ENCODE measurements at places on chromosomes 16 and 17.
A peak's percentile ranks its signal among the peaks of the same experiment; 100 is the strongest.

DNA sequence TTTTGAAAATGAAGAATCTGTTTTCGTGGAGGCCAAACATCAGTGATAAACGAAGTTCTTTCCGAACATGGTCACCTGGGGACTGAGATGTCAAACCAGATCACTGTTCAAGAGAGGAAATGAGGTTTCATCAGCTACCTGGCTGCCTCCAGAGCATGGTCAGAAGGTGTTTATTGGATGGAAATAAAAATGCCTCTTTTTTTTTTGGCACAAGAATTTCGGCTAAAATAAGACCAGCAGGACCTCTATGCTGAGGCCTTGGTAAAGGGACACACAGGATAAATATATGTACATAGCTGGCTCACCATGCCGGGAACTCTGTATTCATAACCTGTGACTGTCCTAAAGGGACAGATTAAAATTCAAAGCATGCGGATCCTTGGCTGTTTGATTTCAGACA, 135.3 kb downstream of the UTP18 start:
- no peak for DNase-seq

GRCh38 chr17:41737680-41738023, 3.2 kb upstream of the HAP1 start:
- no peak for DNase-seq

DNA sequence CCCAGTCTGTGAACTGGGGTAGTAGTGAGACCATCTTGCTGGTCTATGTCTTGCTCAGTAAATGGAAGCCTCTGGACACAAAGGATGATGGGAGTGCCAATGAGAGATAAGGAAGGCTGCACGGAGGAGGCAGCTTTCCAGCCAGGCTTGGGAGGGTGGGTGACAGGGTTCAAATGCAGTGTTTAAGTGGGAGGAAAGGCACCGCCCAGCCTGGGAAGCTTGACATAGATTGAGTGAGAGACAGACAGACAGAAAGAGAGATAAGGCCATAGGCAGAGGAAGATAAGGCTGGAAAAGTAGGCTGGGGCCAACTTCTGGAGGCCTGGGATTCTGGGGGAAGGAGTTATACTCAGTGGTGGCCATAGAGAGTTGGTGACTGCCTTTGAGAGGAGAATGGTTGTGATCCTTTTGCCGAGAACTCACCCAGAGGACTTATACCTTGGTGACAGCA, 7.2 kb upstream of the COL1A1 start:
- no peak for DNase-seq

GRCh38 chr17:60139438-60140285, 10.1 kb upstream of the CA4 start:
- peak; percentile 57 for DNase-seq

- no peak for DNase-seq
Measured at GRCh38 chr17:27525836-27526603, 69.8 kb downstream of the KSR1 start.

DNA sequence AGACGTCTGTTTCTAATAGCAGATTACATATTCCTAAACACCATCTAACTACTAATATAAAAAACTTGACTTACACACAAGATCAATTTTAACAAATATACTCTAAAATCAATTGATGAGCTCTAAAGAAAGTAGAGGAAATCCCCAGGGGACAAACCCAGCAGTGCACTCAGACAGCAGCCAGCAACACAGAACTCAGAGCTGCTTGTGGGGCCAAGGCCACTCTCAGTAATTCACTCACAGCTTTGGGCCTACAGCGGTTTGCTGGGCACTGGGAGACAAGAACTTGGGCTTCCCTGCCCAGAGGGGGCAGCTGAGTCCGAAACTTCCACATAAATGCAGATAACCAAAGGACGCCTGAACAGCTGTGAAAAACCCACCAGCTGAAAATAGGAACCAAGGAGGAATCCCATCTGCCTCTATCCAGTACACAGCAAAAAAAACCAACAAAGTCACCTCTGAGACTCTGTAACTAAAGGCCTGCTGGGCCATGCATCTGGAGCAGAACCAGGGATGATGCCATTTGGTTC, 21.4 kb downstream of the NPLOC4 start:
- no peak for DNase-seq

- DNase-seq, result no peak
Measured at GRCh38 chr16:89295915-89296314, 78.4 kb downstream of the ZNF778 start.

DNA sequence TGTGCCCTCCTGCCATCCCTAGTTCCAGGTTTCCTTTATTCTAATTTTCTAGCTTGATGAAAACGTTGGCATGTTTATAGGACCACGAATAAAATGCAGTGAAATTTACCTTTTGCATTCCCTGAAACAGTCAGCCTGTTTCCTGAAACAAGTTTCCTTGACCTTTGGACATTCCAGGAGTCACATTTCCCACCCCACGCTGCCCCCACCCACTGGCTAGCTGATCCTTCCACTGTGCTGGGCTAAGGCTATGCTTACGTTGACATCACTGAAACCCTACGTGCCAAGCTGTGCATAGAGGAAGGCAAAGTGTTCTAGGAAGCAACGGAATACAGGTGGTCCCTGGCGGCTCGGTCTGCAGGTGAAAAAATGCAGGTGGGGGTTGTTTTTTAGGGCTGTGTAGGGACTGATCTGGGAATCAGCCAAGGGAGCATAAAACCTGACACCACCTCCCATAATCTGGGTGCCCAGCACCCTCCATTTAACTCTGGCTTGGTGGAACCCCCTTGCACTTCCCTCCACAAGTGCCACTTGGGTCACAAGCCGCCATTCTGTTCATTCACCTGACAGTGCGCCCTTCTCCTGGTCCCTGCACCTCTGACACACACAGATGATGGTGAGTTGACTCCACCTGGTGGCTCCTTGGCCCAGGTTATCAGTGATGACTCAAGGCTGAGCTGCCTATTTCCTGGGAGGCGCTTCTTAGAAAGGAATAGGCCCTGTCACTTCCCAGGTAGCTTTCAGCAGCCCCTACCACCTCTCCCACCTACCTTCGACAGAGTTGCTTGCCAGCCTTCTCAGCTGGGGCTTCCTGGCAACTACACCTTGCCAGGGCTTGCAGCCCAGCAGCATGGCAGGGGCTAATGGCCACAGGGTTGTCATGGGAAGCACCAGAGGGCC, 83.7 kb downstream of the N4BP1 start:
- DNase-seq, result peak; percentile 29

DNA sequence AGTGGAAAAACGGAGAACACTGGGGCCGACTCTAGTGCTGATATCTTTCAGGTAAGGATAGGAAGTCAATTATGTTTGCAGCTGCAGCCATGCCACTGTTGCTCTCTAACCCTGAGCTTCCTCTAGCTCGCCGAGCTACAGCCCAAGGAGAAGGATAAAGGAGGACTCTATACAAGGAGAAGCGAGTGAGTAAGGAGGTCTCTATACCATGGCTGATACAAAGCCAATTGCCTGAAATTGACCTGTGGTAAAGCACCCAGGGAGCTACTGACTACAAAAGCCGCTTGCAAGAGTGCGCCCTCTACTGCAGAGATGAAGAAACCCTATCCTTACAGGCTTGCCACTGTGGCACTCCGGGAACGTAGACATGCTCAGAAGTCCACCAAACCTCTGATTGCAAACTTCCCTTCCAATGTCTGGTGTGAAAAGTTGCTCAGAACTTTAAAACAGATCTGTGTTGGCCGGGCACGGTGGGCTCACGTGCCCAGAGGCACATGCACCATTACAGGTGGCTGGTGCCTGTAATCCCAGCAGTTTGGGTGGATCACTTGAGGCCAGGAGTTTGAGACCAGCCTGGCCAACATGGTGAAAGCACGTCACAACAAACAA, 10.8 kb upstream of the SLC46A1 start:
- peak; percentile 49 for DNase-seq

GRCh38 chr17:6279659-6280058, 155.3 kb downstream of the AIPL1 start:
- no peak for DNase-seq

DNA sequence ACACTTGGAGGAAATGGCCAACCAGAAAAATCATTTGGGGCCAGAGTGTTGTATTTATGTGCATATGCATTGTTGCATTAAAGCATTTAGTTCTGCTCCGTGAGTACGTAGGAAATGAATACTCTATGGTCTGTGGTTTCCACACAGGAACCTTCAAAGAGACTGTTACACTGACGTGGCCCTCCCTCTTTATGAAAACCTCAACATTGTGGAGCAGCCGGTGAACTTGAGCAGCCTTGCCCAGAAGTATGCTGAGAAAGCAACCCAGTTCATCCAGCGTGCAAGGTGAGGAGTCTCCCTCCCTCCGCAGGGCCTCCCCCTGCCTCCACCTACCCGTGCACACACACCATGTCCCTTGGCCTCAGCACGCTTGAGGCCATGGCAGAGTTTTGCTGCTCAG, 65.2 kb downstream of the ARSG start:
- peak; percentile 56 for DNase-seq

- no peak for DNase-seq
Measured at GRCh38 chr16:54632322-54633220, 298.1 kb upstream of the IRX5 start.

DNA sequence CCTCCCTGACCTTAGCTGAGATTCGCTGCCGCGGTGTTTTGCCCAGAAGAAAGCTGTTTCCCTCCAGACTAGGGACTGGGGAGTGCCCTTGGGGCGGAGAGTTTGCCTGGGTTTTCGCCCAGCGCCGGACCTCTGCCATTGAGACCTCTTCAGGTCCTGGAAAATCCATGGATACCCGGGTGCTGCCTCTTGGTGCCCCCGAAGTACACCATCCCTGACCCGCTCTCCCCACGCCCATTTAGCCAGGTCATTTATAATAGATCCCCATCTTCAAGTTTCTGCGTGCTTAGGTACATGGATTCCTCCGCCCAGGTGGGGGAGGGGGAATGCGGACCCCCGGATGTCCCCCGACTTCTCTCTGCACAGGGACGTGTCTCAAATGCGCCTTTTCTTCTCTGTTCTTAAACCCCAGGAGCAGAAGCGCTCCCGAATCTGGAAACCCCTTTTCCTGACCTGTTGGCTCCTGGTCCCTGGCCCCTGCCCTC, 15.0 kb upstream of the CBX8 start:
- no peak for DNase-seq

DNA sequence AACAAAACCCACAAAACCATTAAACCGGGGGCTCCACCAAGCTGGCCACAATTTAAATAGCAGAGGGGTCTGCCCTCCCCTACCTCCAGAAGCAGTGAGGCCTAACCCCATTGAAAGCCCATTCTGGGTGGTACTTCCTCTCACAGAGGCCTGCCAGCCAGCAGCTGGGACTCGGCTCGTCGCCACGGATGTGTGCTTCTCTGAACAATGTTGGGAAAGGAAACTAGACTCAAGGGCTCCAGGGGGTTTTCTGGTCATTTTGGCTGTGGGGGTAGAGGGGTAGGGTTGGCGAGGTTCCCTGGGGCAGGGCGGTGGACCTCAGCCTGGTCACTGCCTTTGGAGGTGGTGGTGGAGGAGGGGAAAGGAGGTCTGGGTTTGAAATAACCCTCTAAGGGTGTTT, 4.7 kb upstream of the PLCG2 start:
- DNase-seq, result no peak

GRCh38 chr16:47925811-47926460, 229.9 kb downstream of the ABCC12 start:
- no peak for DNase-seq

GRCh38 chr16:10923146-10923649, 19.1 kb downstream of the DEXI start:
- DNase-seq, result no peak

DNA sequence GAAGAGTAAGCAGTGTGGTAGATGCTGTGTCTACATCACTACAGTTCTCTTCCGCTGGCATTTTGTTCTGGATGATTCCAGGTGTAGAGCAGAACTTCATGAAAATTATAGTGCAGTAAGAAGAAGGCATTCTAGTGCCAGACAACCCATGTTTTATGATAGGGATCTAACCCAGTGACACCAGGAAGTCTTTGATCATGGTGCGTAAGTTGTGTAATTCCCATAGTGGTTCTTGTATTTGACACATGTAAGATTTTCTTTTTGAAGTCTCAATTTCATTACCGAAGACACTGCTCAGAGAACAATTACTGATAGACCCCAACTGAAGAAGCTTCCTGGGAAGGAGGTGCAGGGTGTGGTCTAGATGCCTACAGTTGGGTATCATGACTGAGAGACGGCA, 356.9 kb downstream of the CA10 start:
- DNase-seq, result no peak

DNA sequence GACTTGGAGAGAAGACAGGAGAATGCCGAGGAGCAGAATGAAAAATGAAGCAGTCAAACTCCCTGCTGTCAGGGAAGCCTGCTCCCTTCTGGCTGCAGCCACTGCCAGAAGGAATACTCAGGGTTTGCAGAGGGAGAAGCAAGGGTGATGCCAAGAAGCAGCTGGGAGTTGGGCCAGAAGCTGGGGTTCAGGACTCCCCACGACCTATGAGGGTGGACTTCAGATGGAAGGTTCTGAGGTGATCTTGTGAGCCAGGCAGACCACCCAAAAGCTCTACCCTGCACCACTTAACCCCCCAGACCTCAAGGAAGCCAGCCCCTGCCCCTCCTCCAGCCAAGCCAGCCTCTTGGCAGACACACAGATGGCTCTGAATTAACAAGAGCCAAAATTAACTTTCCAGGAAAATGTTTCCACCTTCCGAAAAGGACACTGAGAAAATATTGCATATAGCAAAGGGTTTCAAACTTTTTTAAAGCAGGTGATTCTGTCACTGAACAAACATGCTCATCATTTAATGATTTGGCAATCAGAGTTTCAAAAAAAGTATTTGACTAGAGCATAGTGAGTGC, 126.0 kb upstream of the ERCC4 start:
- DNase-seq, result no peak

GRCh38 chr17:67500261-67500660, 123.2 kb downstream of the PITPNC1 start:
- no peak for DNase-seq

- DNase-seq, result no peak
Measured at GRCh38 chr17:17385491-17385890, 82.3 kb downstream of the NT5M start.

DNA sequence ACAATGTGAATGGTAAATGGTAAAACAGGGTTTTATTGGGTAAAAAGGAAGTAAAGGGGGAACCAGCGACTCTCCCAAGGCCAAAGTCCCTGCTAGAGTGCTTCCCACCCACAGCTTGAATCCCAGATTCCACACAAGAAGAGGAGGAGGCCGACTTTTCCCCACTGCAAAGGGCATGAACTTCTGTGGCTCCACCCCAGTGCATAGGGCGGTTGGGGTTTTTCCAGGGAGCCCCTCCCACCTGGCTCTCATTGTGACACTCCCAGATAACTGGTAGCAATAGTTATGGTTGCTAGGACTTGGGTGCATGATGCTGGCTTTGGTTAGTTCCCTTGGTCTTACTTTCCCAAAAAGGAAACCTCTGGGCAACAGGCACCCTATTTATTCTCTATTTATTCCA, 666.0 kb upstream of the CA10 start:
- DNase-seq, result no peak

Measured in activated CD4-positive, alpha-beta T cell treated with anti-CD3 and anti-CD28 coated beads for 4 hours (primary cell).